ENCODE measurements at places on chromosomes 1 and 21.

GRCh38 chr1:180981596-180982387 lies 40.9 kb downstream of the STX6 start:
- DNase-seq, result peak; percentile 49

- no peak for DNase-seq
Measured at GRCh38 chr1:236091933-236092318, 27.0 kb upstream of the NID1 start.

DNA sequence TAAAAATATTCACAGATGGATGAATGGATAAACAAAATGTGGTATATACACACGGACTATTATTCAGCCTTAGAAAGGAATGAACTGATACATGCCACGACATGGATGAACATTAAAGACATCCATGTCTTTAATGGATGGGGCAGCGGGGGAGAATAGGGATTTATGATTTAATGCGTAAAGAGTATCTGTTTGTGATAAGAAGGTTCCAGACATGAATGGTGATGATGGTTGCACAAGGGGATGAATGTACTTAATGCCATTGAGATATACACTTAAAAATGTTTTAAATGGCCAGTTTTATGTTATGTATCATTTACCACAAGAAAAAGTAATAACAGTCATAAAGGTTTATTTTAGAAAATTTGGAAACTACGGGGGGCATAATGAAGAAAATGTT lies 108.6 kb upstream of the WLS start:
- no peak for DNase-seq

- DNase-seq, result no peak
Measured at GRCh38 chr21:25995278-25995677, 175.3 kb downstream of the APP start.

- DNase-seq, result peak; percentile 42
Measured at GRCh38 chr1:98794196-98794886, 132.8 kb downstream of the SNX7 start.

- DNase-seq, result no peak
Measured at GRCh38 chr21:29583424-29583924, 284.8 kb downstream of the BACH1 start.

DNA sequence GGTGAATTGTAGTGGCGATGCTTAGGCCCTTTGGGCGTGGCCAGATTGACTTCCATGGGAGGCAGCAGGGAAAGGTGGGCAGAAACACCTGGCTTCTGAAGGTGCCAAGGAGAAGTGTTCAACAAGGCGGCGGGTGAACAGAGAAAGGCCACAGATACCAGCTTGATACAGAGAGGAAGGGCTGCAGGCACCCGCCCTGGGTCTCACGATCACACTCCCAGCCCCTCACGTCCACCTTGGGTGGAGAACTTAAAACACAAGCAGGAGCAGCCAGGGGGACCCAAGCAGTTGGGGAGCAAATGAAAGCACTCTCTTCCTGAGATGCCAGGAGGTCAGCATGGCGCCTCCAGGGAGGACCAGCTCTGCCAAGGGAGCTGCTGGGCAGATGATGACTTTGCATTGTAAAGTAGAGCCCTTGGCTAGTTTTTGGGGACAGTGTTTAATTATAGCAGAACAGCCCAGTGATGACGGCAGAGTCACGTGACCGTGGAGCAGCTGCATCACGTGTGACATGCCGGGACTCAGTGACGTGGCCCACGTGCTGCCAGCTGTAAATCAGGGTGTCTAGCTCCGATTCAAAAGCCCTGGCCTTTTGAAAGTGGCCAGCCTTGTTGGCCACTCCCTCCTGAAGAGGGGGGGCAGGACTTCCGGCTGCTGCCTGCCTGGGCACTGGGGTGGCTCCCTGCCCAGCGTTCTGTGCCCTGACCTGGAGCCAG lies 19.0 kb downstream of the SLC37A1 start:
- DNase-seq, result no peak

DNA sequence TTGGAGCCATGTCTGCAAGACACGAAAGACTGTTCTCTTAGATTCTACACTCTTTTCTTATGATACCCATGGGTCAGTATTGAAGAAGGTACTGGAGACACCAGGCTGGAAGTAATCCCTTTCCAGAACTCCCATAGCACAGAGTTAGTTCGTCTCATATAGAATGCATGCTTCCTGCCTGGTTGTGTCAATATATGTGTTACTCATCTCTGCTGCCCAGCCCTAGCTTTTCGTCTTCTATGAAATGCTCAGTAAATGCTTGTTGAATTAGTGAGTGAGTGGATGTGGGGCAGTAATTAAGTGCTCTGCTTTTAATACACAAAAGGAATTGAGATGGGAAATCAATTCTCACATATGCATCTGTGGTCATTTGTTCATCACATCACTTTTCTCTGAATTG lies 32.1 kb downstream of the ADCY10 start:
- DNase-seq, result no peak

- no peak for DNase-seq
Measured at GRCh38 chr1:238552271-238552670, 661.5 kb upstream of the ZP4 start.

DNA sequence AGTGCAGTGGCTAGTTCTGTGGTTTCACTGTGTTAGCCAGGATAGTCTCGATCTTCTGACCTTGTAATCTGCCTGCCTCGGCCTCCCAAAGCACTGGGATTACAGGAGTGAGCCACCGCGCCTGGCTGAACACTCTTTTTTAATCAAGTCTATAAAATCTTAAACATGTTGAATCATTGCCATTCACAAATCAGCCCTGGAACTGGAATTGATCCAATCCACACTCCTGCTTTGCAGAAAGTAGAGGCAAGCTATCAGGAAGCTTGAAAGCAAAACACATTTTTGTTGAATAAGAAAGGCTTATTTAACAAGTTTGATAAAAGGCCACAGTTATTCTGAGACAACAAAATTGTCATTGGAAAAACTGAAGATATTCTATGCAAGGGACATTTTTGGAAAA lies 18.3 kb upstream of the EFHD2 start:
- no peak for DNase-seq

DNA sequence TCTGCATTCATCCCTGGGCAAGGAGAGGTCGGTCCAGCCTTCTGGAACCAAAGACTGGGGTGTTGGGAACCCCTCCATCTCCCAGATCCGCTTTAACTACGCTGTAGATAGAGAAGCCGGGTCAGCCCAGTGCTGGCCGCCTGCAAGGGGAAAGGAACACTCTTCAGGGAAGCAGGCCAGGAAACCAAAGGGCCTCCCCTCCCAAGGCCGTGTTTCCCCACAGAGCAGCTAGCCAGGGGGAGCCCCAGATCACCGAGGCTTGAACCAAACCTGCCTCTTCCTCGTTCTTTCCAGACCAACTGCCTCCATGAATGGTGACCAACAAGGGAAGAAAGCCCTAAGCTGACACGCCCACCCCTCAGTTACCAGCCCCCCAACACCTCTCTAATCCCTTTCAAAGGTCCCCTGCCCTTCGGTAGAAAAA lies 1.2 kb upstream of the CHD5 start:
- DNase-seq, result no peak

DNA sequence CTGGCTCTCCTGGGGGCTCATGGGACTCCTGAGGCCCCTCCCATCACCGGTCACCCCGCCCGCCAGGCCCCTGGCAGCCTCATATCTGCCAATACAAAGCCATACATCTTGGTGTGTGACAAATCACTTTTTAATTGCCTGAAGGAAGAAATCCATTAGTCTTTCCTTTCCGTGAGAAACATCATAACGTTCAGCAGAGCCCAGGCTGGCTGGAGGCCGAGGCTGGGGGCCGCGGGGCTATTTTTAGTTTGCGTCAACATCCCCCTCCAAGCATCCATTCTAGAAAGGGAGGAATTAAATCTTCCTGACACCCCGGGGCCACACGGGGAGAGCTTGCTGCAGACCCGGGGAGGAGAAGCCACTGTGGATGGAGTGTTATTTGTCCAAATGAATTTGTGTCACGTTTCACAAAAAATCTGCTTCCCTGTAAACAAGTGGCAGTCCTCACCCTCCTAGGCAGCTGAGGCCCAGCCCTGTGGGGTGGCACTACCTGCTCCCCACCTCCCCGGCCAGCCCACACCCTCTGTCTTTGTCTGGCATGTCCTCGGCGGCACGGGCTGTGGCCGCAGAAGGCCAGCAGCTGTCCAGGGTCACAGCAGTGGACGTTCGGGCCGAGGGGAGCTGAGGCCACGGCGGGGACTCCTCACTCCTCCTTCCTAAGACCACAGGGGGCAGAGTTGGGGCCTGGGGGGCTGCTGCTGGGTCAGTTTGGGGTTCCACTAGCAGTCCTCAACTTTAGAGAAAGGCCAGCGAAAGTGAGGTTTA lies 236.9 kb upstream of the VAMP3 start:
- DNase-seq, result no peak

- DNase-seq, result peak; percentile 73
Measured at GRCh38 chr1:41496080-41497055, 11.9 kb upstream of the EDN2 start.

GRCh38 chr1:74357756-74358155 lies 122.6 kb downstream of the TNNI3K start:
- no peak for DNase-seq

DNA sequence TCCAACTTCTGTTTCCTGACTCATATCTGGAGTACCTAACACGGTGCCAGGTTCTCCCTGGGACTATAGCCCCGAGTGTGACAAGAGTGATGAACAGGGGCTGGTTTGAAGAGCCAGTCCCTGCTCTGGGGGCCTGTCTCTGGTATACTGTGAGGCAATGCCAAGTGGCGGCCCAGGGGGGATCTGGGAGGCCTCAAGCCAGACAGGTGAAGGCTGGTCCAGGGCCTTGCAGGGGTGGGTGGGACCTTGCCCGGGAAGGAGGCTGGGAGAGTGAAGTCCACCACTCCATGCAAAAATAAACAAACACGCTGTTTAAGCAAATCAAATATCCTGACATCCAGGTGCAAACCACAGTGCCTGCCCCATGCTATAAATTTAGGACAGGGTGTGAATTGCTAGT lies 6.8 kb upstream of the PLXNA2 start:
- DNase-seq, result no peak

- no peak for DNase-seq
Measured at GRCh38 chr1:193807208-193807607, 620.8 kb upstream of the B3GALT2 start.

DNA sequence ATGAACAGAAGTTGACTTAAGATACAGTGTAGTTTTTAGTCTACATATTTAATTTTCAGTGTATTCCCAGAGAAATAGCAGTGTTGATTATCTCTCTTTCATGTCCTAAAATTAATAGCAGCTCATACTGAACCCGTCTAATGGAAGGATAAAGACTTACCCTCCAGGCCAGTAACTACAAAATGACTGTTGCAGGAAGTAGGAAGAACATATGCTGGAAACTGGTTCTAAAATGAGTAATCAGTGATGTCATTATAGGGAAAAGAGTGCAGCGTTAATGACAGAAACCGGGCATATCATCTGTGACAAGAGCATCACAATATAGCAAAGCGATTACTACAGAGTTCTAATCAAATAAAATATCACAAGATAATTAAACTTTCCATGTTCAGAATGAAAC lies 385.5 kb downstream of the SMYD3 start:
- no peak for DNase-seq

DNA sequence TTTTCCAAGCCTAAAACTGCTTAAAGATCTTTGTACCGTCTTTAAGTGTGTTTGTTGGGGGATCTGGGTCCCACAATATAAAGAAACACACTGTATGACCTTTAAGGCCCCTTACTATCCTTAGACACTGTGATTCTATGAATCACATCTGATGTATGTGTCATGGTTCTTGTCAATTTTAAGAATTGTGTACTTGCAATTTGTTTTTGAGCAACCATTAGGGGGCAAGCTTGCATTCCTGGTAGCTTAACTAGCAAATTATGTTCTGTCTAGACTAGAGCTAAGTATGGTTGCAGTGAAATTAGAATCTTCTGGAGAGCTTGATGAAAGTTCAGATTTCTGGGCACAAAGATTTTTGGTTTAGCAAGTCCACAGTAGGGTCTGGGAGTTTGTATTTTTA lies 219.5 kb downstream of the TPR start:
- DNase-seq, result no peak

DNA sequence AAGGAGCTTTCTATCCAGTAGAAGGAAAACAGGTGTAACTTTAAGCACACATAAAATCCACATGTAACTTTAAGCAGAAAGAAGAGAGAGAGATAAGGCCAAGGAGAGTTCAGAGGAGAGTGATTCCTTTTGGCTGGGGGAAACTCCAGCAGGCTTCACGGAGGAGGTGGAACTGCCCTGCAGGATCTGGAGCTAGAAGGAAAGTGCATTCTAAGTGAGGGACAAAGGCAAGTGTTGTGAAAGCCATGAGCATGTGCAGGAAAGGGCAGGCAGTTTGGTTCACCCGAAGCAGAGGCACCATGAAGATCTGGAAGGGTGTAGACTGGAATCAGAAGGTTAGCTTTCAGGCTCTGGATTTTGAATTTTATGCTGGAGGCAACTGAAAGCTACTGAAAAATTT lies 46.3 kb downstream of the GADD45A start:
- DNase-seq, result no peak

DNA sequence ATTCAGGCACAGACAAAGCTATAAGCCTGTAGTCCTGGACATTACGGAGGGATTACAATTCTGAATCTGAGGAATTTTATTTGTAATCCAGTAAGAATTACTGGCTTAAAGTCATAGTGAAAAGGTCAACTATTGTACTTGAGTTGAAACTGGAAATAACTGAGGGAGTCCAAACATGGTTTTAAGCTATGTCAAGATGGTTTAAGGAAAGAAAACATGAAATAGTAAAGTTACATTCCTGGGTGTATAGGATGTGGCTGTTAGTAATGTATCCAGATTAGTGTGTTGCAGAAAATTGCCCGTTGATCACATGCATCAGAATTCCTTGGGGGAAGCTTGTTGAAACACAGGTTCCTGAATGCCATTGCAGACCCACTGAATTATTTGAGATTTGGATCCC lies 124.8 kb upstream of the GORAB start:
- no peak for DNase-seq

- no peak for DNase-seq
Measured at GRCh38 chr1:3074800-3075199, 5.8 kb downstream of the PRDM16 start.

DNA sequence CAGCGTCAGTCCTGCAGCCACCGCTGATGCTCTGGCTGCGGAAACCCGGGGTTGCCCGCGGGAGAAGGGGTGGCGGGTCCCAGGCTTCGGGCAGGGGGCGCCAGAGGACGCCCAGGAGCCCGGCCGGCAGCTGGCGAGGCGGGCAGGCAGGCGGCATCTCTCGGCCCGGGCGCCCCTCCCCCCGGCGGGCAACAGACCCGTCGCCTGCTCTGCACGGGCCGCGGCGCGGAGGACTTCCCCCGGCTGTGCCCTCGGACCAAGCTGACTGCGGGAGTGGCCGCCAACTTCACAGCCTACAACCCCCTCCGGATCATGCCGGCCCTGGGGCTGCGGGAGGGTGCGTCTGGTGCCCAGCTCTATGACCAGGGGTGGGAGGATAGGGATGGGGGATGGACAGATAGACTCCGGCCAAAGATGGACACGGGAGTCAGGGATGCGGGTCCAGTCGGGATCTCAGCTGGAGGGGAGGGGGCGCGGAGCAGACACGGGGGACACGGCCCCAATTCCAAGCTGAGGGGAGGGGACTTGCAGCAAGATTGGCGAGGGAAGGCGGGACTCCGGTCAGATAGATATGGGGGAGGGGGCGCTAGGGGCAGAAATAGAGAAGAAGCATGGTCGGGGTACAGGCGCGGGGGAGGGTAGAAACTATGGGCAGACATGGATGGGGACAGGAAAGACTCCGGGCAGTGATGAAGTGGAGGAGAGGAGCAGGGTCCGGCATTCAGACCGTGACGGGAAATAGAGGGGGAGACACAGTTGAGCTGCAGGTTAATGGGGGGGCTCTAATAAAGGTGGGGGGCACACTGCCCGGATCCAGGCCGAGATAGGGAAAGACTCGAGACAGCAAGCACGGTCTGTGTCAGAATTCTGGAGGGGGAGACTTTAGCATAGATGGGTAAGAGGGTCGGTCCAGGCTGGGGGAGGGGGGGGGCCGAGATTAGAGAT lies 1.1 kb downstream of the ADGRB2 start:
- DNase-seq, result peak; percentile 82

Data from stimulated activated CD8-positive, alpha-beta memory T cell treated with anti-CD3 and anti-CD28 coated beads, Interleukin-4, amount 100 ng/mL, for 48 hours (primary cell).